ENCODE measurements at places on chromosomes 5 and 9.
A peak's percentile ranks its signal among the peaks of the same experiment; 100 is the strongest.

- ATAC-seq: peak; percentile 32
Measured at GRCh38 chr5:6365142-6365976, 13.0 kb downstream of the MED10 start.

GRCh38 chr5:171386006-171386671 is 1.5 kb upstream of the NPM1 start:
- no peak for ATAC-seq

GRCh38 chr9:96486386-96487028 is 36.5 kb downstream of the HABP4 start:
- peak; percentile 95 for ATAC-seq

GRCh38 chr5:136058039-136058971 is 29.5 kb downstream of the TGFBI start:
- peak; percentile 64 for ATAC-seq

- peak; percentile 32 for ATAC-seq
Measured at GRCh38 chr9:136996361-136997292, at the start of gene CLIC3. Gene CLIC3, minus strand, starts transcription at chr9:136996568. Its CDS starts 25 bp downstream, at chr9:136996543.

Measured in SK-N-SH treated with all-trans-retinoic acid at 6 μM for 48 hours (cell line).